ENCODE measurements at places on chromosomes 11 and 22.

GRCh38 chr22:46604306-46604690 is 15.9 kb upstream of the GRAMD4 start:
- DNase-seq = no peak

GRCh38 chr11:121214861-121215260 is 77.7 kb upstream of the SC5D start:
- DNase-seq = no peak

DNA sequence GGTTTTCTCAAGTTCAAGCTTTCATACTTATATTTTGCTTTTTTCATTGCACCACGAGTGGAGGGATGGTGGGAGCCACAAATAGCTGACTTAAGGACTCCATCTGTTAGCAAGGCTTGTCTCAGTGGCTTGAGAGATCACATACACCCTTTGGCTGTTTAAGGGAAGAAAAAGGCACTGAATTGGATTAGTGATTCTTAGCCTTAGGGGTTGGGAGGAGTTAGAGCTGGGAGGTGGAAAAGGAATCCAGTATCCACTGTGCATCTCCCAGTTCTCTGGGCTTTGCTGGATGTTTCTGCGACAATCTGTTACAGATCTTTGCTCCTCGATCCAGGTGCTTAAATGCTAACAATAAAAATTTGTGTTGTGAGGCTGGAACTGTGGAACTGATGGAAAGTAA is 593.6 kb downstream of the CNTN5 start:
- DNase-seq = no peak

DNA sequence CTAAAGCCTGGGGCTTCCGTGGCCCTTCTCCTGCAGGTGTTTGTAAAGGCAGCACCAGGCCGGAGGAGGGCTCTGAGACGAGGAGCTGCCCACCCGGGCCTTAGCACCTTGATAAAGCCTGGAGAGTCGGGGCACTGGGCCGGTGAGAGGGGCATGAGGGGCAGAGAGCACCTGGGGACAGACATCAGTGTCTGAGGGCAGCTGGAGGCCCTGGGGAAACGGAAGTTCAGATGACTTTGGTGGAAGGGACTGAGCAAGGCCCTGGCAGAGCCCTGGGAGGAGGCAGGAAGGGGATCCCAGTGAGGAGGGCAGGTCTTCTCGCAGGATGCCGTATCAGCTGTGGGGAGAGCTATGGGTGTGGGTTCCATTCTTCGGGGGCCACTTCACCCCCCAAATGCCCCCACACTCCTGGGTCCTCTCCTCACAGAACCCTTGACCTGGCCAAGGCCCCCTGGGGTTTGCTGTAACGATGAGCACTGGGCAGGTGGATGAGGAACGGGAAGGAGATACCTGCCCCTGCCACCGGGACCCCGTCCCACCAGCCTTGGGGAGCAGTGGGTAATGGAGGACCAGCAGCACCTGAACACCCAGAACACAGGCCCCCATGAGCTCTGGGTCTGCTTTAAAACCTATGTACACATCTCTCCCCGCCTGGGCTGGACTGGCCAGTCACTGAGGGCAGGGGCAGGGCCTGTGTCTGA is 7.4 kb downstream of the C1QTNF6 start:
- DNase-seq = no peak

DNA sequence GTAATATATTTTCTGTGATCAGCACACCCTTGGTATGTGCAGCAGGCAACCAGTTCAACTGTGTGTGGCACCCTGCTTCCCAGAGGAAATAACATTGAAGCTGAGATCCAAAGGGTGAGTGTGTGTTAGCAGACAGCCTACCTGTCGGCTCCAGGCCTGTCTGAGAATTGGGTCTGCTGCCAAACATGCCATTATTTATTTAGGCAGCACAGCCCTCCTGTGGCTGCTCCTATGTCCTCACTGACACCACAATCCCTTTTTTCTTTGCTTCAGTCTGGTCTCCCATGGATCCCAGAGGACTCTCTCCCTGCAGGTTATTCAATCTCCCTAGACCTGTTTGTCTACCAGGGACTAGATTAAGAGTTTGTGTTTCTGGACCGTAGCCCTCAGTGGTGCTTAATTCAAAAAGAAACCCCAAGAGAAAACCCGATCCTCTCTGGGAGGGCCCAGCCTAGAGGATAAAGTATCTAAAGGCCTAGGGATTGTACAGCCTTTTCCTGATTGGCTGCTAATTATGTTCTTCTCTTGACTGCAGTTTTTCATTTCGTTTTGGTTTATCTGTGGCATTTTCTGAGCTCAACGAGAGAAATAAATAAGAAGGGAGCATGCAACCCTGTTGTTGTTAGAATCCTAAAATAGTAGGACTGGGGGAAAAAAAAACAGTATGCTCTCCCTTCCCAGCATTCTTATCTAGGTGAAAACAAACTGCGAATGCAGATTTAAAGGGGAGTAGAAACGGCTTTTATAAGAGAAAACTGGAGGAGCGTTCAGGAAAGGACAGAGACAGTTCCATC is 24.1 kb downstream of the KCNE3 start:
- no peak for DNase-seq

GRCh38 chr11:109821511-109821910 is 271.7 kb upstream of the ZC3H12C start:
- no peak for DNase-seq

DNA sequence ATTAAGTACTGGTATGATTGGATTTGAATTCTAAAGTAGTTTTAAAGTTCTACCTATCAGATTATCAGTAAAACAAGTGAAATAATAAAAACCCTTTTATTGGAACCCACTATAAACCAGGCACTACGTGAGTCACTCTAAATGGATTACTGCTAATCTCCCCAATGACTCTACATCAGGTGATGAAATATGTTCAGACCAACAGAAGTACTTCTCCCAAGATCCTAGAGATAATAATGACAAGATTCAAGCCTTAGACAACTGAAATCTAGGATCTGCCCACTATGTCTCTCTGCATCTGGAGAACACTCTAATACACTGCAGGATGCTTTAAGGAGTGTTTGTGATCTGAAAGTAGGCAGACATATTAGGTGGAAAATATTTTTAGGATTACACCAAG is 652.1 kb upstream of the CHORDC1 start:
- DNase-seq = no peak

- no peak for DNase-seq
These were observed 797 bp upstream of the B3GAT3 start for GRCh38 chr11:62622476-62623089.

GRCh38 chr11:46279126-46280099 is 2.0 kb downstream of the CREB3L1 start:
- no peak for DNase-seq
